ENCODE measurements at places on chromosomes 4 and X.

- no peak for DNase-seq
Measured at GRCh38 chr4:8038719-8039251, 99.1 kb upstream of the AFAP1 start.

- DNase-seq: no peak
Measured at GRCh38 chrX:137151403-137151802, 117.6 kb upstream of the GPR101 start.

GRCh38 chr4:82192017-82192673 lies 181.6 kb downstream of the HNRNPD start:
- no peak for DNase-seq

GRCh38 chr4:83568062-83568461 lies 32.2 kb downstream of the GPAT3 start:
- DNase-seq: no peak

DNA sequence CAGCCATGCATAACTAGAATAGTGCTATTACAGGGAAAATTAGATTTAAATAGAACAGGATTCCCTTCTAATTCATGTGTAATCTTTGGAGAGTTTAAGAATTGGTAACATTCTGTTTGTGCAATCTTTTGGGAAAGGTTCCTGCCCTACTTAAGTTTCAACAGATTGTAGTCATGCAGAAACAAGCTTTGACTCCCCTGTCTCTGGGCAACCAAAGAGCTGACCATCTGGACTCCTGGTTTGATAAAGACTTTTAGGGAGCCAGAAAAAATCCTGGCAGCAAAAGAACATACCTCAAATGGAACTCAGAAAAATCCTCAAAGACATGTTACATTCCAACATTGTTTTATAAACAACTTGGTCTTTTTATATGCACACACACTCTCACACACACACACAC lies 191.1 kb upstream of the NEIL3 start:
- peak; percentile 98 for DNase-seq

GRCh38 chrX:53483416-53483815 lies 49.2 kb upstream of the HSD17B10 start:
- no peak for DNase-seq
